Cardiac fibroblast (primary cell): ENCODE measurements at places on chromosomes 7 and 10.

DNA sequence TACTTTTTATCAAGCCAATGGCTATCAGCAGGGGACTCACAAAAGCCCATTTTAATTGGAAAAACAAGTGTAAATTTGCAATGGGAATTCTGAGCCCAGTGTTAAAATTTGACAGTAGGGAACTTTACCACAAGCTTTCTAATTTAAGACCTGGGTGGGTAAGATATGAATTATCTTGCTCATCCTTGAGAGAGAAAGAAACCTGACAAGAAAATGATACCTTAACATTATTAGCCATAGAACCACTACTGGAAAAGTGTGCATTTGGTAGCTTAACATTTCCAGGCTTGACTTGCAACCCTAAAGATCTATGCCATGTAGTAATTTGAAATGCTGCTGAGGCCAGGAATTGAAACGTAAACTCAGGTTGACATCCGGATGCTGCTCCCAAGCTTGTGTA, 2.7 kb upstream of the ST8SIA6 start:
- DNase-seq, result no peak

- DNase-seq, result no peak
Observed at GRCh38 chr7:128410451-128410753, 620 bp upstream of the IMPDH1 start.

DNA sequence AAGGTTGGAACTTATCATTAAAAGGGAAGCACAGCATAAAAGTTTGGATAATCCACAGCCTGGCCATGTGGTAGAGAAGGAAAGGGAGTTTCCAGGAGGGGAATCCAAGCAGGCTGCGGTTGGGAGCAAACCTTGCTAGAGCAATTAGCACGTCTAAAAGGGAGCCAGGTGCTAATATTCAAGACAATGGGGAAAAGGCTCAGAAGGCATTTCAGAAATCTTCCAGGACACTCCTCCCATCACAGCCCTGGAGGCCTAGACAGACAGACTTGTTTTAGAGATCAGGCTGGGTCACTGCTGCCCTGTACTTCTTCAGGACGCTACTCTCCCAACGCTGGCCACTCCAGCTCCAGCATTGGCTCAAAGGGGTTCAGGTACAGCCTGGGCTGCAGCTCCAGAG, 96.2 kb upstream of the KAT6B start:
- no peak for DNase-seq

GRCh38 chr10:68720793-68721672, at the start of gene CCAR1:
TSS of gene CCAR1 (plus strand) at chr10:68721239. CDS start at chr10:68722505, 1,266 bp downstream.
- peak; percentile 99 for DNase-seq

GRCh38 chr7:143360788-143361551, 1.5 kb downstream of the FAM131B start:
- DNase-seq, result no peak

- no peak for DNase-seq
Observed at GRCh38 chr7:13992596-13992964, 3.1 kb upstream of the ETV1 start.

DNA sequence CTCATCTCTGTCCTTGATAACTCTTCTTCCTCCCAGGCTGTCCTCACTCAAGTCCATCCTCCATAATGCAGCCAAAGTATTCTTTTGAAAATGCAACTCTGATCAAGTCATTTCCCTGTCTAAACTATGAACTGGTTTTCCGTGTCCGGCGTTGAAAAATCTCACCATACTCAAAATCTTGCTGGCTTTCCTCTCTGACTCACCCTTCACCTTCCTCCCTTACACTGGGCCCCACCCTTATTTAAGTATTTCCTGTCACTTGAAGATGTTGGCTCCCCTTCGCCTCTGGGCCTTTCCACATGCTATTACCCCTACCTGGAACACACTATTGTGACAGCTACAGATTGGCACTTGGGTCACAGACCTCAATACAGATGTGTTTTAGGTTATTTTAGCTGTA, 515.6 kb downstream of the INHBA start:
- no peak for DNase-seq

DNA sequence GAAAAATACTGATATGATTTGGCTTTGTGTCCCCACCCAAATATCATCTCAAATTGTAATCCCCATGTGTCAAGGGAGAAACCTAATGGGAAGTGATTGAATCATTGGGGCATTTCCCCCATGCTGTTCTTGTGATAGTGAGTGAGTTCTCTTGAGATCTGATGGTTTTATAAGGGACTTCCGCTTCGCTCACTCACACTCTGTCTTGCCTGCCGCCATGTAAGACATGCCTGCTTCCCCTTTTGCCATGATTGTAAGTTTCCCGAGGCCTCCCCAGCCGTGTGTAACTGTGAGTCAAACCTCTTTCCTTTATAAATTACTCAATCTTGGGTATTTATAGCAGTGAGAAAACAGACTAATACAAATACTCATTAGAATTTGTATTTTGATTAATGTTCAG, 5.1 kb upstream of the MRPS17 start:
- no peak for DNase-seq

DNA sequence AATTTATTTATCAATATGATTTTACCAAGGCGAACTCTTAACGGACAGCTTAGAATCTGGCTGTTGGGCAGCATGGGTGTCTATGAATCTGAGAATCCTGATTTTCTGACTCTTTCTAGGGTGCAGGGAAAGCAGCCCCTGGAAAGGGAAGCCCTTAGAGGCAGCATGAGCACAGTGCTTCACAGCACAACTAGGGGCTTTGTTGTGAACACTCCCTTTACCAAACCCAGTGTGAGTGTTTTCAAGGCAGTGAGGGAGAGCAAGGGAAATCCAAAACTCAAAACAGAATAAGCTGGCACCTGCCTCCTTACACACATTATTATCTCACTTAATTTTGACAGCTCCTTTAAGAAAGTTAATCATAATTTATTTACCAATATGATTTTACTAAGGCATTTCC, 116.3 kb upstream of the CSTF2T start:
- DNase-seq, result no peak

GRCh38 chr10:3433131-3433530, 260.5 kb upstream of the PITRM1 start:
- DNase-seq, result no peak

GRCh38 chr7:143437578-143437977, 5.7 kb upstream of the TAS2R60 start:
- no peak for DNase-seq

DNA sequence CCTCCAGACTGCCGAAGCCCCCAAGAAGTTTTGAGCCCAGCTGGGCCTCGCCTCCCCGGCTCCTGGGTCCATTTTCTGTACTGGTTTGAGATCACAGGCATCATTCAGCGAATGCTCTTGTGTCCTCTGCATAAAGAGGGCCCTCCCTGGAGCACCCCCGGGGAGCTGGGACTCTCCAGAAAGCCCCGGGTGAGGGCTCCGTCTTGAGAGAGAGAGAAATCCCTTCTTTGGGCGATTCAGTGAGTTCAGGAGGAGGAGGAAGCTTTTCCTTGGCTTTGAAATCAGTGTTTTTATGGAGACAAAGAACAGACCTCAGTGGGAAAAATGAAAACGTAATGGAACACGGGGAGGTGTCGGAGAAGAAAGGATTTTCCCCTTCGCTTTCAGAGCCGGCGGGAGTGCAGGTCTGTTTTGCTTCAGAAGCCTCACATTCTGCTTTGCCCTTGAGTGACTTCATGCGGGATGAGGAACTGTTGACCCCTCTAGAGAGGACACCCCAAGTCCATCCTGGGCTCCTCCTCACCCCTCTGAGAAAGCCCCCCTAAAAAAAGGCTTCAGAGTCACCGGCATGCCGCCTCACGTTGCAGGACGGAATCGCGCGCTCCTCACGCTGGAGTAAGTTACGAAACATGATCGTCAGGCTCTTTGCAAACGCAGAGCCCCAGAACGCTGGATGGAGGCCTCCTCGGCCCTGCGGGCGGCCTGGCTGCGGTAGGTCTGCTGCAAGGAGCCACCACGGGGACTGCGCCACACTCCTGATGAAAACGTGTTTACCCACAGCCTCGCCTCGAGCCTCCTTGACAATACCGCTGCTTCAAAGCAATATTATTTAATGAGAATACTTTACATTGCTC, 8.5 kb upstream of the AP5Z1 start:
- no peak for DNase-seq

DNA sequence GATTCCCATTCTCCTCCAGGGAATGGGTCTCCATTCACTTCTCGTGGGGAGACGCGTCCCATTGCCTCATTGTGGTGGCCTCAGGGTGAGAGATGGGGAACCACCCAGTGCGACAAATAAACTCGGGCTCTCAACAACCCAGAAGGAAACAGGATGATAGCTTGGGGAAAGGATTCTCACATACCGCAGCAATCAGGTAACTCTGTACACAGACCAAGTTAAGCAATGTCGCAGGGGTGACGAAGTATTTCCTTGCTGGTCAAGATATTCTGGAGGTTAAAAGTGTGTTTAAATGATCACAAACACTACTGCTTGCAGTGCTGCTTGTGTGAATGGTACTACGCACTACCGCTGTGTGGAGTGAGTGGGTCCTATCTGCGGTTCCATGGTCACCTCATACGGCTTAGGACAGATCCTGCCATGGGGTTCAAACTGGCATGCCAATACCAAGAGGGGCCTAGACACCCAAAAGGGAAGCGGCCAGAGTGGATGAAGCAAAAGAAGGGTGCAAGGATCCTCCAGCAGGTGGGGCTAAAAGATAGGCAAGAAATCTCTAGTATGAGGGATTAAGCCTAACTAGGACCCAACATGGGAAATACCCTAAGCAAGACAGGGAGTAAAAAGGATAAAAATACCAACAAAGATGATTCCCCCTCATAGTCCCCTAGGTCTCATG, 143.8 kb upstream of the TMEM106B start:
- DNase-seq, result peak; percentile 65

GRCh38 chr10:51075043-51075872, 971 bp downstream of the PRKG1 start:
- DNase-seq, result no peak

DNA sequence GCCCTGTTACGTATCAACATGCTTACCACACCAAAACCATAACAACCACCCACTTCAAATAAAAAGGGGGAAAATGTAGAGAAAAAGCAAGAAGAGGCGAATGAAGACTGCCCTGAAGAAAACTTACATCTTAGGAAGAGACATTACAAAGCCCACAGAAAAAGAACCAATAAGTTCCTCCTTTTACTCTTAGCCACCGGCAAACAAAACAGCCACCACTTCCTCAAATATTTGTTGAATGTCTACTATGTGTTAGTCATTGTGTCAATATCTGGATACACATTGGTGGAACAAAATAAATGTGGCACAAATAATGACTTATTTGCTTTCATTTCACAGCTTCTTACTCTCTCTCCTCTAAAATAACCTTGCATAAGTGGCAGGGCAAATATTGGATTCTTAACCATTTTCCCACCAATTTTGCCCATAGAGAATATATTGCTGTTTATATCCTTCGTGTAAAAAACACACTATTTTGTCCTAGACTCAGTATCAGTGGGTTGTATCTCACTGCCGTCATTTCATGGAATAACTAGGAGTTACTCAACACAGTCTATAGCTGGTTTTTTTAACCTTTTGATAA, 106.8 kb downstream of the ANK3 start:
- DNase-seq, result peak; percentile 91

DNA sequence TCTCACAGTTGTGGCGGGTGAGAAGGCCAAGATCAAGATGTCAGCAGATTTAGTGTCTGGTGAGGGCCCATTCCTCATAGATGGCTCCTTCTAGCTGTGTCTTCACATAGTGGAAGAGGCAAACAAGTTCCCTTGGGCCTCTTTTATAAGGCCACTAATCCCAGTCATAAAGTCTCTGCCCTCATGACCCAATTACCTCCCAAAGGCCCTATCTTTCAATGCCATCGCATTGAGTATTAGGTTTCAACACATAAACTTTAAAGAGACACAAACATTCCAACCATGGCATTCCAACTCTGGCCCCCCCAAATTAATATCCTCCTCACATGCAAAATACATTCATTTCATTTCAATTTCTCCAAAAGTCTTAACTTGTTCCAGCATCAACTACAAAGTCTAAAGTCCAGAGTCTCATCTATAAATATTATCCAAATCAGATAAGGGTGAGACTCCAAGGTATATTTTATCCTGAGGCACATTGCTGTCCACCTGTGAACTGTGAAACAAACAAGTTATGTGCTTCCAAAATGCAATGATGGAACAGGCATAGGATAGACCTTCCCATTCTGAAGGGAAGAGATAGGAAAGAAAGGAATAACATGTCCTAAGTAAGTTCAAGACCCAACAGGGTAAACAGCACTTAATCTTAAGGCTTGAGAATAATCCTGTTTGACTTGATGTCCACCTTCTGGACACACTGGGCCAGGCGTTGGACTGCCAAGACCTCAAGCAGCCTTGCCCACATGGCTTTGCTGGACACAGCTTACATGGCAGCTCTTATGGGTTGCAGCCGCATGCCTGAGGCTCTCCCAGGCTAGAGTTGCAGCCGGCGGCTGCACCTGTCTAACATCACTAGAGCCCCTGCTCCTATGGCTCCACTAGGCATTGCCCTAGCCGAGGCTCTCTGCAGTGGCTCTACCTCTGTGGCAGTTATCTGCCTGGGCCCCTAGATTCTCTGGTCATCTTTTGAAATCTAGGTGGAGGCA, 312.8 kb downstream of the TNS3 start:
- DNase-seq, result no peak

DNA sequence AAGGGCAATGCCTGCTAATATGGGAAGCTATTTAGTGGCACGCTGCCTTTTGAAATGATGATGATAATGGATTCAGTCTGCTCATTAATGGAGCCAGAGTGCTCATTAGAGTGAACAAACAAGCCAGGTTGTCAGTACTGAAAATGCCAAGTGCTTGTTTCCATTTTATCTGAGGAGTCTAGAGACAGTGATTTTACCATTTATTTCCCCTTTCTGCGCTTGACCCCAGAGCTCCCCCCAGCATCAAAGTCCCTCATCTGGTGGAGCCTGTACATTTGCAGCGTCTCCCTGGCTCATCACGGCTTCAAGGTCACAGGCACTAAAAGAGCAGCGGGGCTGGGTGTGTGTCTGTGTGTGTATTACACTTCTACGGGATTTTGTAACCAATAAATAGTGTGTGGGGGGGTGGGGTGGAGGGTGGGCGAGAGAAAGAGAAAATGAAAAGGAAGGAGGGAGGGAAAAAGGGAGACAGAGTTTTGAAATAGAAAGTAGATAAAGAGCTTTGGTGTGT, 553.8 kb downstream of the TFEC start:
- DNase-seq, result no peak

DNA sequence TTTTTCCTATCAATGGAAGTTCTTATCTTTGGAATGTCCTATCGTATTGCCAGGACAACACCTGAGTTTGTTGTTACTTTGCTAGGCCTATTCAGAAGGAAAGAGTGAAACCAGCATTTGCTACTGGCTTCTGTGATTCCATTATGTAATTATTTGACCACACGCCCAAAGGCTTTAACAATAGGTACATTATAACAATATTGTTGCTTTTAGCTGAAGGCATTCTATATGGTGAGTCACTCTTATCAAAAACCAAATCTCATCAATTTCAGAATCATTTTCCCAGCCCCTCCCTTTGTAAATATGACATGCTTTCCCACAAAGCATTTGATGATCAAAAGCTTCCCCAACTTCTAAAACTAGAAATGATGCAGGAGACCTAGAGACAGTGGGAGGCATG, 294.4 kb upstream of the NEBL start:
- DNase-seq, result no peak
